ENCODE measurements at places on chromosomes 11 and 22.
A peak's percentile ranks its signal among the peaks of the same experiment; 100 is the strongest.

DNA sequence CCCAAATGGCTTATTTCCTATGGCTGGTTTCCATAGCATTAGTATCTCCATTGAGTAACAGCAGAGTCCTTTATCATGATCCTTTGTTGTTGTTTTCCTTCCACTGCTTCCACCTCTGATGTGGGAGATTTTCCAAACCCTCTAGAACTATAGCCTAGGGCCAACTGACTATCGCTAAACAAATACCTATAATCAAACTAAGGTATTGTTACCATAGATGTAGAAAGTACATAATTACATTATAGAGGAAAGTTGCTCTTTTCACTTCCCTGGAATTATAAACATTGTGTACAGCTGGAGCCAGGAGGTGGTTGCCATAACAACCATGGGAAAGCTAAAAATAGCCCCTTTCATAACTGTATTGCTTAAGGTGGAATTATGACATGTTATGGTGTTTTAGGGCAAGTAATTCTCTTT lies 47.0 kb upstream of the ALKBH3 start:
- DNase-seq, result no peak

DNA sequence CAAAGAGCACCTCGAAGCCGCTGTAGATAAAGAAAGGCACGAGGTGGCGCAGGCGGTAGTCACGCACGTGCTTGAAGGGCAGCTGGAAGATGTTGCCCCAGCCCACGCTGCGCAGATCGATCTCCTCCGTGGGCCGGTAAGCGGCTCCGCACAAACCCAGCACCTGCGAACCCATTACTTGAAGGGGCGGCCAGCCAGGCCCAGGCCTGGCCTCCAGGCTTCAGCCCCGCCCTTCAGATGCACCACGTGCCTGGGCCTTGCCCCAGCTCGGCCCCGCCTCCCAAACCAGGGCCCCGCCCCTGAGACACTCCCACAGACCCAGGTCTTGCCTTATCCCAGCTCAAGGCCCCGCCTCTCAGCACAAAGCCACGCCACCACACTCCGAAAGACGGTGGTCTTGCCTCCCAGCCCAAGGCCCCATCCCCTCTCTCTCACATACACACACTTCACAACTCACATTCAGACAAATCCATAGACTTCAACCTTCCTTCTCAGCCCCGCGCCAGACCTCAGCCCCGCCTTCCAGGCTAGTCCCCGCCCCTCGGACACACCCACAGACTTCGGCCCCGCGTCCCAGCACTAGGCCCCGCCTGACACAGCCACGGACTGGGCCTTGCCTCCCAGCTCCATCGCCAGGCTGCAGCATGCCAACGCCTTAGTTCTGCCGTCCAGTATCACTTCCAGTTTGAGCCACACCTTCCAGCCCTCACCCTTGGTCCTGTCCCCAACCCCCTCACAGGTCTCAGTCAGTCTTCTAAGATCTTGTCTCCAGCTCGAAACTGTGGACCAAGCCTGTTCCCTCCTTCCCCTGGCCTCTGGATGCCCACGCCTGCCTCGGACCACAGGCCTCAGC lies 7.0 kb downstream of the UNC93B1 start:
- DNase-seq, result peak; percentile 29

- no peak for DNase-seq
Measured at GRCh38 chr22:32904044-32904443, 102.5 kb downstream of the TIMP3 start.

DNA sequence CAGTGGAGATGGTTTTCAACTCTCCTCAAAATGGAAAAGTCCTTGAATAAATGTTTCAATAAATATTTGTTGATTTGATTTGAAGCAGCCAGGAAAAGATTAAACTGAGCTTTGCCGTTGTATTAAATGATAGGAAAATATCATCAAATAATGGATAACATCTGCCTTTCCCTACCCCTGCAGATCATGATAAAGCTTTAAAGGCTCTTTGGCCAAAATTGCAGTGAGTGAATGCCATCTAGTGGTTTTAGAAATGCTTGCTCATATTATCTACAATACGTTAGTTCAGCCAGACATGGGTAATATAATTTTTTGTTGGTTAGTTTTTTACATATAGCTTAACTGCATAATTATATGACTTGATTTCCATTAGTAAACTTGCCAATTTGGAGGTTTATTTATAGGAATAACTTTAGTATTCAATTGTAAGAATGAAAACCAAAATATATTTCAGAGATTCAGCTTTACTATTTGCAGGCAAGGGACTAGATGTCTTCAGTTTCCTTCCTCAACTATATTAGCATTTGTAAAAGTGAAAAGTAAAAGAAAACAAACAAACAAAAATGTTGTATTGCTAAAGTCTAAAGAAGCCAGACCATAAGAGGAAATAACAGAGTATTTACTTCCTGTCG lies 159.2 kb downstream of the MSANTD4 start:
- no peak for DNase-seq

DNA sequence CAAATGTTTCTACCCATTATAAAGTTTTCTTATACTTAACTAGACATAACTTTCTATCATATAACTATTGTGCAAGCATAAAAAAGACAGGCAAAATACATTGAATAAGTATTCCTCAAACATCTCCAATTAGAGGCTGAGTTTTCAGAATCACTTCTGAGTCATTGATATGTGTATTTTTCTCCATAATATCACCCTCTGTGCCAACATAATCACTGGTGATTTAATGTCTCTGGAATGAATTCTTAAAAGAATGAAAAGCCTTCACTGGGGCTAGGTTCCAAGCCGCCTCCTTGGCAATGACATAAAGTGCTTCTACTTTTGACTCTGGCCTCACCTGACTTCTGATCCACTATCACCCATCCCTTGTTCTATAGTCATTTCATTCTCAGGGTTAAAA lies 197.0 kb upstream of the E2F8 start:
- no peak for DNase-seq

- no peak for DNase-seq
Measured at GRCh38 chr11:31387379-31387778, 17.7 kb downstream of the DNAJC24 start.

DNA sequence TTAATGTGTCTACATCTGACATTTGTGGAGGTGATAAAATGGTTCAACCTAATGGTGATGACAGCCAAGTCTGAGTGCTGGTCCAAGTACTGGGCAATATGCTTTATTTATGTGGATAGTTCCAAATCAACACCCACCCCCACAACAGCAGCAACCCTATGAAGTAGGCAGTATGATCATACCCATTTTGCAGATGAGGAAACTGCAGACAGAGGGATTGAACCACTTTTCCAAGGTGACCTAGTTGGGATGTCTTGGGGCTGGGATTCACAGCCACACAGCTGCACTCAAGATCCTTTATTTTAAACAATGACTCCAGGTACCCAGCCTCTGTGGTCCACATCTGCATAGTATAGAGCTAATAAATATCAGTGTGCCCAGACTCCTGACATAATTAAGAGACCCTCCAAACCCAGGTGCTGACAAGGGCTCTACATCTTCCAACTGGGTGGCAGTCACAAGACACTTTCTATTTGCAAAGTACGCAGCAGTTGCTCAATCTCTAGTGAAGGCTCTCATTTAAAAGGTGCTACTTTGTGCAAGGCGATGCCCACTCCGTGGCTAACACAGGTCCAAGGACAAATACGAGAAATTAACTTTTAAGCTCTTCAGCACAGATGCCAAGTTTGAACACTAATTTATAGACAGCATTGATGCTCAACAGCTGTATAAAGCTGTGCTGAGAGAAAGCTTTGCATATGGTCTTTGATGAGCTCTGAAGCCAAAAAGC lies 426.6 kb downstream of the LARGE1 start:
- no peak for DNase-seq

- peak; percentile 40 for DNase-seq
Measured at GRCh38 chr11:35337136-35337913, 82.0 kb downstream of the SLC1A2 start.

GRCh38 chr11:134578807-134579723 lies 167.0 kb upstream of the B3GAT1 start:
- no peak for DNase-seq

GRCh38 chr11:12121517-12121916 lies 11.1 kb downstream of the MICAL2 start:
- DNase-seq, result no peak

DNA sequence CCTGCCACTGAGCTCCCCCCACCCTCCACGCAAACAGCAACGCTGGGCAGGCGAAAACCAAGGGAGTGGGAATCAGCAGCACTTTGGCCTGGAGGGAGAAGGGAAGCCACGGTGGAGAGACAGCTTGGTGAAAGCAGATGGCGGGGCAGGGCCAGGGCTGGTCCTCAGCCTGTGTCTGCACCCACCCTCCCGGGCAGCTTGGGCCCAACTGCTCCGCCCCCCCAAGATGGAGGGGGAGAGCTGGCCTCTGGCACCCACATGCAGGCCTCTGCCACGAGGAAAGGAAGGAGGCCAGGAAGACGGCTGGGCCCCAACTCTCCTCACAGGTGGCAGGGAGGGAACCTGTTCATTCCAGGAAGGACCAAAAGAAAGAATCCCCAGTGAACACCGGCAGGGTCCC lies 17.8 kb downstream of the MAFF start:
- DNase-seq, result no peak

DNA sequence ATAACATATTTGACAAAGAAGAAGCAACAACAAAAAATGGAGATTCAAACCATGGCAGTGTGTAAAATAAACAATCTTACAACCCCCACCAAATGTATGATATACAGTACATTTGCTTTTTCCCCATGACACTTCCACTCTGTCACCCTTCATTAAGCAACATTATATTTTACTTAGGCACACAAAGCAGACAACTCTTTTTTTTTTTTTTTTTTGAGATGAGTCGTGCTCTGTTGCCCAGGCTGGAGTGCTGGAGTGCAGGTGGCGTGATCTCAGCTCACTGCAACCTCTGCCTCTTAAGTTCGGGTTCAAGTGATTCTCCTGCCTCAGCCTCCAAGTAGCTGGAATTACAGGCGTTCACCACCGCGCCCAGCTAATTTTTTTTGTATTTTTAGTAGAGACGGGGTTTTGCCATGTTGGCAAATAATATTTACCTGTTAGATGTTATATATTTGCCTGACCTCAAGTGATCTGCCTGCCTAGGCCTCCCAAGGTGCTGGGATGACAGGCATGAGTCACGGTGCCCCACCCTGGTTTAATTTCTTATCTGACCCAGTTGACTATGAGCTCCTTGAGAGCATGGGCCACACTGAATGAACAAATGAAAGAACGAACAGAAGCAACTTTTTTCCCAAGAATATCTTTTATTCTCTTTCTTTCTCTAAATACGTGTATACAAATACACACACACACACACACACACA lies 5.5 kb upstream of the PCF11 start:
- no peak for DNase-seq

- DNase-seq, result no peak
Measured at GRCh38 chr11:11297578-11297977, 55.5 kb downstream of the CSNK2A3 start.

DNA sequence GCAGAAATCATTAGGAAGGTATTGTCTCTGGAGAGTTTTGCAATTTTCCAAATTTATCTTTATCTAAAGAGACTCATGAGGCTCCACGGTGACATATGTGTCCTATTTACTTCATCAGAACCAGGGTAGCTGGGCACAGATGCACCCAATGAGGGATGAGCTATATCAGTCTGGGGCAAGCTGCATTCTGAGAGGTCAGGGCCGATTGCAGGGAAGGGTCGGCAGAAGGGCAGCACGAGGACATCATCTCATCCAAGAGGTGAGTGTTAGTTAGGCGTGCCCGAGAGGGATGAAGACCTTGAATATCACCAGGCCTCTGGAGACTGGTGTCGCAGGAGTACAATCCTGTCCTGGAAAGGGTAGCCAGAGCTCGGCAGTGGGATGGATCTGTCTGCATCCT lies 41.0 kb upstream of the SPON1 start:
- no peak for DNase-seq

DNA sequence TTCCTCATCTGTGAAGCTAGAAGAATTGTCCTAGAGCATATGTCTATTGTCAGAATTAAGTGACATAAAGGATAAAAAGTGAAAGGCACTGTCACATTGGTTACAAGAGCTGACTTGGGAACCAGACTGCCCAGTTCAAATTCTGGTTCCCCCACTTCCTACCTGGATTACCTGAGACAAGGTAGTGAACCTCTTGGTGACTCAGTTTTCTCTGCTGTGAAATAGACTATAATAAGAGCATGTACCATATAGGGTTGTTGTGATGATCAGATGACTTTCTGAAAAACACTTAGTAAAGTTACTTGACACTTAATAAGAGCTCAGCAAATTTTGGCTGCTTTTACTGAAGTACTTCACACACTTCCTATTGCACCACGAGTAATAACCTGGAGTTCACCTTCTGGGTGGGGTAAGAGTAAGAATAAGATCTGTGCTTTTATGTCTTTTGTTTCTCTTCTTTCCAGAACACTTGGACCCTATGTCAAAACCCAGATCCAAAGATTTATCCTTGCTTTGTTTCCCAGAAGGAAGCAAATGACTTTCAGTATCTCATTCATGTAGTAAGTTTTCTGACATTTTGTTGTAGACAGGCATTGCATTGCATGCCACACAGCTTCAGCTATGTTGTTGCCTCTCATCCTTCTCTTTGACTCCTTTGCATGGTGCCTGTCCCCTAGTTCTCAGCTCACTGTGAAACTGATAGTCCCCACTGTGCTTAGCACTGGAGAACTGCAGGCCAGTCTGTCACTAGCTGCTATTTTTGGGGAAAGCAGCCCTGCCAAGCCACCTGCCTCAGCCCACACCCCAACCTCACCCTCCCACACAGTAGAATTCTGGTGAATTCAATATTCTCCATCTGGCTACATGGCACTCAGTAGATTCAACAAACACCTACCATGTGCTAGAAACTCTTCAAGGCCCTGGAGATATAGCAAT lies 121.8 kb upstream of the POU2AF2 start:
- DNase-seq, result no peak

- no peak for DNase-seq
Measured at GRCh38 chr11:2325719-2326118, 23.9 kb downstream of the TSPAN32 start.

DNA sequence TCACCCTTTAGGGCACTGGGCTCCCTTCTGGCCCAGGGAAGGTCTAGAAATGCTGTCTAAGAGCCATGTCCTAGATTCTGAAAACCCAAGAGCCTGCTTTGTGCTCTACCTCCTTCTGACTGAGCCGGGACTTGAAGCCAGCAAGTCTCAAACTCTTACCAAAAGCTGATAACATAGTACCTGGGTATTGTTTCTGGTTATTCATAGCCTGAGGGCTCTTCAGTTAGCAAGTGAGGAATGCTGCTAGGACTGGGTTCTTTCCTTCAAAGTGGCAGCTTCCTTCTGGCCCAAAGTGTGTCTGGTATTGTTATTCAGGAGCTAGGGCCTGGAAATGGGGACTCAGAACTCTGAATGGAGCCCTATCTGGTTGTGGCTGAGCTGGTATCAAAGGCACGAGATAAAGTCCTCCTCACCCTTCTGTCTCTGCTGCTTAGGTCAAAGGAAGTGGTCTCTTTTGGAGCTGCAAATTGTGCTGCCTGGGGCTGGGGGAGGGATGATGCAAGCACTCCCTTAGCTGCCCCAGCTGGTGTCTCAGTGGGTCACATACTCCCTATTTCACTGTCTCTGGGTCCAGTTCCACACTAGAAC lies 696.0 kb upstream of the CCDC179 start:
- no peak for DNase-seq

GRCh38 chr22:27684901-27685300 lies 116.7 kb downstream of the MN1 start:
- DNase-seq, result no peak
